ENCODE measurements at places on chromosomes 1 and 21. TPM values are rescaled to one million over a fixed set of nuclear protein-coding genes. Genes with fewer than 3 reads are reported as not detected.
A peak's percentile ranks its signal among the peaks of the same experiment; 100 is the strongest.

- DNase-seq, result peak; percentile 66
Measured at GRCh38 chr1:230084408-230085177, 17.6 kb downstream of the GALNT2 start.

Gene FGR
- 6.7 TPM for total RNA-seq

GRCh38 chr1:162990665-162991064 is 78.5 kb upstream of the RGS4 start:
- no peak for DNase-seq

DNA sequence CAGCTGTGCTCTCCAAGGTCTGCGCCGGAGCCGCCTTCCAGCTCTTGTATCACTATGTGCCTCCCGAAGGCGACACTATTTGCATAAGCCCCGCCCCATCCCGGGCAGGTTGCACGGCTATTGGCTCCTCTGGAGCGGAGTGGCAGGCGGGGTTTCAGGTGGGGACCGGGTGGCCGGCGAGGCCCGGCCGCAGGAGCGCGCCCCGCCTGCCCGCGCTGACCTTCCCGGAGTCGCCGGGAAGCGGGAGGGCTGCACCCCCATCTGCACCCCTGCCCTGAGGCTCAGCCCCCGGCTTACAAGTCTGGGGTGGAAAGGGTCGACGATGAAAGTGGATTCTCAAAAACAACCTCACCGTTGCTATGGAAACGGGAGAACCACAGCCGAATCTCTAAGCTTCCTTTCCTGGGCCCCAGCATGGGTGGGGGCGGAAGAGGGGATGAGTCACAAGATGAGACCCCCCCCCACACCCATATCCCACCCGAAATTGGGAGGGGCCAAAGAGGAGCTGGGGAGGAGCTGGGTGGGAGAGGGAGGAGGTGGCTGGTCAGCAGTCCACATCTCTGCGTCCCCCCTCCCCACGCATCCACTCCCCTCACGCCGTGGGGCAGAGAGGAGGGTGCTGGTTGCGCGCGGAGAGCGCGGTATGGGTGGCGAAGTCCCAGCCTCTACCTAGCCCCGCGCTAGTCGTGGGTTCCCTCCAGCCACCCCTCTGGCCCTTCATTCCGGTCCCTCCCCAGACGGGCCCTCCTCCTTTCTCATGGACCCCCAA is at the start of gene HPCAL4:
HPCAL4 (minus strand) TSS at position 51 of the 769 bp plus-strand sequence. CDS start 6,830 bp downstream, outside the sequence.
- peak; percentile 96 for DNase-seq

DNA sequence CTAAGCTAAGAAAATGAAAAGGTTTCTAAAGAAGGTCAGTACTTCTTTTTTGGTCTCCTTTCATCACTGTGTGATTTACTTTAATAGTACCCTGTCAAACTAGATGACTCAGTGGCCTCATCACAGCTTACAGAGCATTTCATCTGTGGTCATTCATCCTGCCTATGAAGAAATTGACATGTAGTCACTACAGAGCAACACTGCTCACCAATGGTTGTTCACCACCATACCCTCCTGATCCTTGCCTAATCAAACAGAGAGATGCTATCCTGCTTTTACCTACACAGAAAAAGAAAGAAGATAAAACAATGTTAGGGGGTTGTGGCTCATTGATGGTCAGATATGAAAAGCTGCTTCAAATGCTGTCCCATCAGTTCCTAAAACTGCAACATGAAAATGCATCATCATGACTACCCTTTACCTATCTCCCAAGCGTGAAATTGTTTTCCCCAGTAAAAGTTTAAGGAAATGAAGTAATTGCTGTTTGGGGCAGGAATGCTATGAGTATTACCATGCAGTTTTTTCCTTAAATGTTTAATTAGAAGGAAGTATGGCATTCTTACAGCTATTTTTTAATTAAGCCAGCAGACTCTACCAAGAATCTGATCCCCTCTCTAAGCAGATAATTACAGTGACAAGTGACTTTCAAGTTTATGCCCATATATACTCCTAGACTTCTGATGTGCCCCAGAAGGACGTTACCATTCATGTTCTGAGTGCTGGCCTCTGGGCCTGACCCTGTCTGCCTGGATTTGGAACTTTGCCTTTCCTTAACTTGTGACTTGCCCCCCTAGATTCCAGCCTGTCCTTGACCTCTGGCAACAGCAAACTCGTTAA is 46.1 kb upstream of the FBXO28 start:
- DNase-seq, result no peak

Gene SYTL1
- 15.6 TPM for total RNA-seq

Measured in stomach (tissue), 19 donors.